ENCODE measurements at places on chromosomes 13 and 19. TPM values are rescaled to one million over a fixed set of nuclear protein-coding genes. Genes with fewer than 3 reads are reported as not detected.

DNA sequence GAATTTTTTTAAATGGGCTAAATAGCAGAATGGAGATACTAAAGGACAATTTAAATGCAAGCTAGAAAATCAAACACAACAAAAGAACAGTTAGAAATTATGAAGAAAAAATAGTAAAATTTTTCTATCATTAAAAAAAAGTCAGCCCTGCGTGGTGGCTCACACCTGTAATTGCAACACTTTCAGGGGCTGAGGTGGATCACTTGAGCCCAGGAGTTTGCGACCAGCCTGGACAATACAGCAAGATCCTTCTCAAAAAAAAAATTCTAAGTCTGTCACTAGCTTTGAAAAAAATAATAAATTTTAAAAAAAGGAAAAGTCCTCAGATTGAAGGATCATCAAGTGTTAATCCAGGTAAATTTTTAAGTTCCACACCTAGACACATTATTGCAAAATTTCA lies 7.7 kb downstream of the TUBGCP3 start:
- no peak for DNase-seq

GRCh38 chr13:73278186-73278585 lies 219.4 kb downstream of the KLF5 start:
- DNase-seq: no peak

DNA sequence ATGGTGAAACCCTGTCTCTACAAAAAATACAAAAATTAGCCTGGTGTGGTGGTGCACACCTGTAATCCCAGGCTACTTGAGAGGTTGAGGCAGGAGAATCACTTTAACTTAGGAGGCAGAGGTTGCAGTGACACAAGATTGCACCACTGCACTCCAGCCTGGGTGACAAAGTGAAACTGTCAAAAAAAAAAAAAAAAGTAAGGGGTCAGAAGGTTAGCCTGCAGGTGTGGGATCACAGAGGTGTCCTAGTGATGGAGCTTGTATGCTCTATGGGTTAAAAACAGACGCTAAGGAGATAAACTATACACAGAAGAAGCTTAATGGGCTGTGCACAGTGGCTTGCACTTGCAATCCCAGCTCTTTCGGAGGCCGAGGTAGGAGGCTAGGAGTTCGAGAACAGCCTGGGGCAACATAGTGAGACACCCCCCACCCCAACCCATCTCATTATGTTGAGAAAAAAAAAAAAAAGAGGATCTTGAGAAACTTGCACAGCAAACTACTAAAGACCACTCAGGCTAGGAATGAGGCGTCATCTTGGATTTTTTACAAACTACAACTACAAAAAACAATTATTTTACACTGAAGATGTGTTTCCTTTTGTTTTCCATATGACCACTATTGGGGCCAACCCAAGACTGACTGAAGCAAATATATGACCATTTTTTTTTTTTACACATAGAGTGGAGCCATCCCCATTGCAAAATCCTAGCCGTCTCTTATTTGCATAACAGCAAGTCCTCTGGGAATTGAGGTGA lies 7.9 kb downstream of the FOSB start:
- no peak for DNase-seq

DNA sequence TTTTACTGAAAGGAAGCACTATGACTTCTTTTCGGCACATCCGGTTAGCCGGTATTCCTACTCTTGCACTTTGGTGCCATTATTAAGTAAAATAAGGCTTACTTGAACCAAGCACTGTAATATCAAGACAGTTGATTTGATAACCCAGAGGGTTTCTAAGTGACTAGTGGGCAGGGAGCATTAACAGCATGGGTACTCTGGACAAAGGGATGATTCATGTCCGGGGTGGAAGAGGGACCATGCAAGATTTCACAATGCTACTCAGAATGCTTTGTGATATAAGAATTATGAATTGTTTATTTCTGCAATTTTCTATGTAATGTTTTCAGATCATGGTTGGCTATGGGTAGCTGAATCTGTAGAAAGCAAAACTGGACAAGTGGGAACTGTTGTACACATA lies 282.1 kb downstream of the TDRD3 start:
- no peak for DNase-seq

GRCh38 chr13:74669149-74669548 lies 534.9 kb upstream of the KLF12 start:
- DNase-seq: no peak

DNA sequence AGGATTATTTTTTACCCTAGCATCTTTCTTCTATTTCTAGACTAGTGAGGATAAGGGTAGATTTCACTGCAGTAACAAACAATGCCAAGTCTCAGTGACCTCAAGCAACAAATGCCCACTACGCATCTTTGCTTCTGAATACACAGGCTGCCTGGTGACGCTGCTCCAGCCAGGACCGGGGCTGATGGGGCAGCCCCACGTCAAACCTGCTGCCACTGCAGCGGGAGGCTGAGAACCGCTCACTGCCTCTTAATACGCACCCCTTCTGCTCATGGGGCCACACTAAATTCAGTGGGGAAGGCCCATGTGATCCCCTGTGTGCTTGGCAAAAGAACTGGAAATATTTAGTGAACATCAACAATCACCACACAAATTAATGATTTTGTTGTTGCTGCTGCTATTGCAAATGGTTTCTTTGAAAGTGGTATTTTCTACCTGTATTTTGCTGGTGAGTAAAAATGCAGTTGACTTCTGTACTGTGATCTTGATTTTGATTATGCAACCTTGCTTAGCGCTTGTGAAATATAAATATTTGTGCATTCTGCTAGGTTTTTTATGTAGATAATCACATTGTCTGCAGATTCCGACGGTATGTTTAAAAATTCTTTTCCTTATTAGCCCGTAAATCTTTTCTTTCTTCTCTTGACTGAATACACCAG lies 139.5 kb upstream of the SPACA7 start:
- no peak for DNase-seq

- no peak for DNase-seq
Observed at GRCh38 chr19:14985133-14985532, 5.5 kb upstream of the SLC1A6 start.

DNA sequence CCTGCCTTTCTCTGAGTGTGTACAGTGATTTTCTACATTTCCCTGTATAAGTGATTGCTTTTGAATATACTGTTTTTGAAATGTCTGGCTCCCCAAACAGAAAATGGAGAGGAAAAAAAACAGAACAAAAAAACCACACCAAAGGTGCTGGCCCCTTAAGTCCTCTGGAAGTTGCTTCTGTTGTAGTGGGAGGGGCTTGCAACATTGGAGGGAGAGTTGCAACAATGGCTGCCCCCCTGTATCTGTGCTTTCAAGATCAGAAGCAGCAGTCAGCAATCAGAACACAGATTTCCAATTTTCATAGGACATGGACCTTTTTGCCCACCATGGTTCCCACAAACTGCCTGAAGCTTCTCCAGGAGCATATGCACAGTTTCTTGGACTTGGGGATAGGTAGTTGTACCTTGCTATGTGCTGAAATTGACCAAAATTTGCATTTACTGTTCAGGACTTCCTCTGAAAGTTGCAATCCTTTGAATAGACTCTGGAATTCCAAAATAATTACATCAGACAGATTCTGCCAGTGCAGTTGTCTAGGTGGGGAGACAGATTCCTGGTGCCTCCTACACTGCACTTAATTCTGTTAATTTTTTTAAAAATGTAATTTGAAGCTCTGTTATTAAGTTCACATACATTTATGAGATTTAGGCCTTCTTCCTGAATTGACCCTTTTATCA lies 13.8 kb downstream of the BIVM start:
- DNase-seq: no peak

DNA sequence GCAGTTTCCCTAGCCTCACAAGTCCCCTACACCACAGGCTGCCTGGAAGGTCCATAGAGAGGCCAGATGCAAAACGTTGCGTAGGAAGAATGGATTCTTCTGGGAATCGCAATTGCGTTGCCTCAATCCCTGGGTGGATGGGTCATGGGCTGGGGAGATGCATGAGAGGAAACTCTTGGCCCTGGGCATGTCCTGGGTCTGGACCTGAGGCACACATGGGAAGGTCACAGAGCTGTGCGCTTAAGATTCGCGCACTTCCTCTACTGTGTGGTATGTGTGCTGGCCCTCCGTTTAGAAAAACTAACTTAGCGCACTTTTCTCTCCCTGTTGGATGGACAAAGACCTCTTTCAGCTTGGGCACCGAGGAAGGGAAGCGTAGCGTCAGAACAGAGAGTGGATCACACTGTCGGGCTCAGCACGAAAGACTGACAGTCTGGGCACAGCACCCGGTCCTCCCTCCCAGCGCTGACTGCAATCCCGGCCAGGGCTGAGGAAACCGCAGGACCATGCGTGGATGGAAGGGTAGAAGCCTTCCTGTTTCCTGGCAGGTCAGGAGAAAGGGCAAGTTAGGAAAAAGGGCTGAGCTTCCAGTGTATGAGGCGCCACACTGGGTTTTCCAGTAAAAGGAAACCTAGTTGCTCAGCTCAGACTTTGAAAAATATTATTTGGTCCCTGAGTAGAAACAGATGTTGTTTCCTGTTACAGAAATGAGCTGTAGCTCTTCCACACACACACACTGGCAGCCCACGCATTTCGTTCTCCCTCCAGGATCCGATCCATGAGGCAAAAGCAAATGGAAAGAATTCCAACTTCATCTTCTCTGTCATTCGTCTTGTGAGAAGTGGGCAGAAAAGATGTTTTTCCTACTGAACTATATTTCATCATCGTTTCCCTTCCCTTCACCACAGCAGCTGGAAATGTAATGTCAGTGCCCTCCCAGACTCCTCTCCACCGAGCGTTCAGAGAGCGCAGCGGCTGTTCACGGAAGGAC lies 86.0 kb downstream of the ING1 start:
- no peak for DNase-seq

DNA sequence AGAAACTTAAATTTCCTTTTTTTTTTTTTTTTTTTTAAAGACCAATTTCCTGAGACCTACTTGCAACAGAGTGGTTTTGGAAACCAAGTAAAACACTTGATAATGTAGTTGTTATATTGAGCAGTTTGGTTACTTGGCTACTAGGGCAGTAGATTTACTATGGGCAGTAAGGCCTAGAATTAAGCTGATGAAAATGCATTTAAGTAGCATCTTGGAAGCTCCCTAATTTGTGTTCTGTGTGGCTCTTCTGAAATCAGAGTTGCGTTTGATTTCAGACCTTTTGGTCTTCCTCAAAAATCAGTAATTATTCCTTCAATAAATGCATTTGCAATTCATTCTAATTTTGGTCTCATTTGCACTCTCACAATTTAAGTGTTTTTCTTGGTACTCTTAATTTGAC lies 810 bp downstream of the GPR180 start:
- no peak for DNase-seq

DNA sequence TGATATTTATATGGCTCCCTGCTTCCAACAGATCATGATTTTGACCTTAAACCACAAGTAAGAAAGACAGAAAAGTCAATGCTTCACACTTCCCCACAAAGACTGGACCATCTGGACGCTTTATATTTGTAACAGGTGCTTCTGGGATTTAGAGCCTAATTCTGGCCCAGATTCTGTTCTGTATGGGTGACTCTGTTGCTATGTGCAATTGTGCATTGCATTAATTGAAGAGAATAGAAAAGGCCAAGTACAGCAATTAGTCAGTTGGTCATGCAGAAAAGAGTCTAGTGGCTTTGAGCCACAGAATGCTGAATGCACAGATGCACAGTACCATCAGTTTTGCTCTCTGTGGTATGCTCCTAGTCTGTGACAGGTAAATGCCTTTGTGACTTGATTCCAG lies 657.4 kb upstream of the ATXN8OS start:
- no peak for DNase-seq

DNA sequence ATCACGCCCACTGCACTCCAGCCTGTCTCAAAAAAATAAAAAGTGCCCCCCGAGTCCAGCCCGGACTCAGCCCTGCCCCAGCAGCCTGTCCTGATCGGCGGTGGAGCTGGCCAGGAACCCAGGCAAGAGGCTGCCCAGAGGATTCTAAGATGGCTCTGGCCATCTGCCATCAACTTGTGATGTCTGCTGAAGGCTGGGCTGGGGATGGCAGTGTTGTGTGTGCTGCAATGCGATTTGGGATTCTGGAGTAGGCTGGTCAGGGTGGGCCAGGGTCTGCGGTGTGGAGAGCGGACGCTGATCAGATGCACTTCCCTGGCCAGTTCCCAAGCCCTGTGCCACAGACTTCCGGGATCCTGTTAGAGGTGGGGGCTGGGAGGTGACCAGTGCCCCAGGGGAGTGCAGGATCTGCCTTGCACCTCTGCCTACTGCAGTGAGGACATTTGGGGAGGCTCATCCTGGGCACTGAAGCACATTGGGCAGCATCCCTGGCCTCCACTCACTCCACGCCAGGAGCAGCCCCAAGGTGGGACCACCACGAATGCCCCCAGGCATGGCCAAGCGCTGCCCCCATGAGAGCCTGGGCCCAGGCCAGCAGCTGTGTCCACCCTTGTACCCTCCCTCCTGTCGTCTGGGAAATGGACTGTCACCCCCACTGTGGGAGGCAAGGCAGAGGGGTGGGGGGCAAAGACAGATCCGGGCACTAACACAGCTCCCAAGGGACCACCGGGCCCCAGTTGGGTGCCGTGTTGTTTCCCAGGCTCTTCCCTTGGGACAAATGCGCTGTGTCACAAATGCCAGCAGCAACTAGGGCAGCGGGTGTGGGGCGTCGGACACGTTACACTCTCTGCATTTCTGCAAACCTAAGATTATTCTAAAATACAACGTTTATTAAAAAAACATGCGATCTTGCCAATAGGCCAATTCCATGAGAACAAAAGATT lies 3.4 kb upstream of the TBXA2R start:
- no peak for DNase-seq

GRCh38 chr13:71054358-71054757 lies 812.6 kb downstream of the DACH1 start:
- no peak for DNase-seq

- no peak for DNase-seq
Observed at GRCh38 chr19:40178756-40179155, 12.5 kb upstream of the MAP3K10 start.

- DNase-seq: no peak
Observed at GRCh38 chr13:73872397-73872796, 261.8 kb downstream of the KLF12 start.

- DNase-seq: no peak
Observed at GRCh38 chr19:11278670-11279069, 16.3 kb upstream of the DOCK6 start.

- DNase-seq: no peak
Observed at GRCh38 chr19:19686580-19686979, 17.9 kb downstream of the ZNF101 start.

DNA sequence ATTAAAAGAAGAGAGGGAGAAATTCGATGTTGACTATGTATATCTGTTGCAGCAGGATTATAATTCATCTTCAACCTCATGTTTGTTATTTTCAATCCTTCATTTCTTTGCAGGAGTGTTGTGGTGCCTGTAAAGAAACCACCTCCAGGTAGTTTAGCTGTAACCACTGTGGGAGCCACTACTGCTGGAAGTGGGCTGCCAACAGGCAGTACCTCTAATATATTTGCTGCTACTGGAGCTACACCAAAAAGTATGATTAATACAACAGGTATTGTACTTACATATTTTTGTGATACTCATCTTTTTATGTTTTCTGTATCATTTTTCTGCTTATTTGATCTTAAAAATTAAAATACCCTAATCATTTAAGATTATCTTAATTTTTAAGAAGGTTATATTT lies 266.5 kb downstream of the NBEA start:
- no peak for DNase-seq

- no peak for DNase-seq
Observed at GRCh38 chr13:99971576-99972189, at the start of gene ZIC5. Gene ZIC5 (minus strand): TSS chr13:99971767. CDS start chr13:99971603, 164 bp downstream.

Gene ZNF625
- 8.0 TPM for total RNA-seq

Gene URI1
- 65.7 TPM for total RNA-seq

Gene HIPK4
- 0.36 TPM for total RNA-seq

Gene SIGLEC8
- not detected for total RNA-seq

Gene S1PR5
- total RNA-seq: not detected

Gene ZNF285
- total RNA-seq: 3.2 TPM

Gene CATSPERD
- not detected for total RNA-seq

Gene VSTM1
- not detected for total RNA-seq

Gene NXNL1
- total RNA-seq: not detected

Gene NLRP7
- total RNA-seq: not detected

Gene ZNF222
- 1.9 TPM for total RNA-seq

Gene RAB4B
- 20.7 TPM for total RNA-seq

Gene SIGLEC10
- total RNA-seq: 13.8 TPM

Data from sigmoid colon (tissue), 7 donors.